ENCODE measurements at places on chromosomes 4 and X.

DNA sequence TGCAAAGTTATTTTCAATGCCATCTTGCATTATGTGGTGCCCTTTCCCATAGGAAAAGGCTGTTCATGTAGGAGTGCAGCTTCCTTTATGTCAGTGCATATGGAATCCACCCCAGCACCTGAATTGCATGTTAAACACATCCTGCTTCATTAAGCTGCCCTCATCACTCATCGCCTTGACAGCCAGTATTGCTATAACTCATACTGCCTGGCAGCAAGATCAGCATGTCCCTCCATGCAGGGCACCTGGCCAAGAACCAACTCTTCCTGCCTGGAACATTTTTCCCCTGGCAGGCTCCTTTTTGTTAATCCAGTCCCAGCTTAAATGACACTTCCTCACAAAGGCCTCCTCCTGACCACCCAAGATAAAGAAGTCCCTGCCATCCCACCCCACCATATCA lies 23.5 kb upstream of the CA5B start:
- DNase-seq = no peak

- DNase-seq = no peak
Observed at GRCh38 chr4:33149658-33150524, 2429.7 kb downstream of the PCDH7 start.

- DNase-seq = no peak
Observed at GRCh38 chr4:76987685-76988084, 38.1 kb downstream of the SEPTIN11 start.

GRCh38 chrX:54817220-54817820 lies 9.8 kb downstream of the MAGED2 start:
- no peak for DNase-seq

- DNase-seq = no peak
Observed at GRCh38 chrX:76850851-76851250, 423.3 kb downstream of the MAGEE1 start.

- no peak for DNase-seq
Observed at GRCh38 chr4:99947190-99947578, 766 bp upstream of the DNAJB14 start.

GRCh38 chr4:55742655-55743202 lies 76.9 kb upstream of the EXOC1L start:
- DNase-seq = no peak

- peak; percentile 94 for DNase-seq
Observed at GRCh38 chrX:1246816-1247215, 21.8 kb upstream of the CSF2RA start.

DNA sequence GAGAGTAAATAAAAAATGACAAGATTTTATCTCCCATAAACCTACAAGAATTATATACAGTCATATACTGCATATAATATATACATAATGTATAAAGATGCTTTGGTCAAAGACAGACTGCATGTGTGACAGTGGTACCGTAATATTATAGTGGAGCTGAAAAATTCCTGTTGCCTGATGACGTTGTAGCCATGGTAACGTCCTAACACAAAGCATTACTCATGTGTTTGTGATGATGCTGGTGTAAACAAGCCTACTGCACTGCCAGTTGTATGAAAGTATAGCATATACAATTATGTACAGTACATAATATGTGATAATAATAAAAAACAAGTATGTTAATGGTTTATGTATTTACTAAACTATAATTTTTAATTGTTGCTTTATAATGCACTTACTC lies 245.2 kb upstream of the CENPE start:
- no peak for DNase-seq

- no peak for DNase-seq
Observed at GRCh38 chrX:133461231-133461630, 45.9 kb upstream of the GPC4 start.

- DNase-seq = peak; percentile 82
Observed at GRCh38 chrX:39854772-39855747, 242.7 kb downstream of the BCOR start.

DNA sequence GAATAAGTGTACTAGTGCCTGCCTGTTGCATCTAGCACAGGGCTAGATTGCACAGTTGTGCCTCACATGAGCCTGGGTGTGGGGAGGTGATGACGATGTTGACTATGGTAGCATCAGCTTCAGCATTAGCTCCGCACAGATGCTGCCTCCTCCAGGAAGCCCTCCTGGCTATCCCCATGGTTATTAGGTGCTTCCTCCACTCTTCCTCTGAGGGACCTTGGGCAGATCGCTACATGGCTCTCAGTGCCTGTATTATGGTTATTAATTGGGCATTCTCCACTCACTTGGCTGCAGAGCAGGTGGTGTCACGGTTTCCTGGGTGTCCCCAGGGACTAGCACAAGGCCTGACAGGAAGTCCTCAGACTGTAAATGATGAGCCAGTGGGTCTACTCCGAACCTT lies 325.6 kb downstream of the ARHGAP10 start:
- no peak for DNase-seq

DNA sequence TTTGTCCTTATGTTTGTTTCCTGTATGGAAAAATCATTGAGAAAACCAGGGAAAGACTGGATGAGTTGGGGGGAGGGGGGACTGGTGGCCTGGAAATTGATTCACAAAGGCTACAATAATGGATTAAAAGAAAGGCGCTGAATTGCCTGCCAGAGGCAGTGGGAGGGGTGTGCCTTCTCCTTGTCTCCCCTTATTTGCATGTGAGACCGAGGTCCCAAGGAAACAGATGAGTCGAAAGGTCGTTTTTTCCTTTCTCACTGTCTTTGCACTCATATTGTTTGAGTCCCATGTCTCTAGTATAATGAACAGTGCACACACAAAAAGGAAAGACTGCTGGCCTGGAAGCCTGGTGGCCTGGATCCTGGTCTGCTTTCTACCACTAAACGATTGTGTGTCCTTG lies 86.6 kb upstream of the ZDHHC15 start:
- no peak for DNase-seq

- DNase-seq = no peak
Observed at GRCh38 chr4:52329894-52330293, 278.8 kb downstream of the SPATA18 start.

- DNase-seq = no peak
Observed at GRCh38 chr4:188002323-188002722, 6.8 kb downstream of the ZFP42 start.

DNA sequence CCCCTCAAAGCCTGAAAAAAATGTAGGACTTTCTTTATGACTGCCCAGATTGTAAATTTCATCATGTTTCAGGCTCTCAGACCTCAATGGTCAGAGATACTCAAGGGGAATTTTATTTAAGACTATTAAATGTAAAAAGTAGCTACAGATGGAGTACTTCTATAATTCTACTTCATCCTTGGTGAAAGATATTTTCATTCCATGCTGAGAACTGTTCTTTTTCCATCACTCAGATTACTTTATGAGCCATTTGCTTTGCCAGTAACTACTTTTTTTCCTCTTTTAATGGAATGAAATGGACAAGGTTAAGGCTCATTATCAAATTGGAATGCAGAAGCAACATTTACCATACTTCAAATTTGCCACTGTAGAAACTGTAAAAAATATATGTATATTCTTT lies 38.0 kb upstream of the PLS3 start:
- no peak for DNase-seq

DNA sequence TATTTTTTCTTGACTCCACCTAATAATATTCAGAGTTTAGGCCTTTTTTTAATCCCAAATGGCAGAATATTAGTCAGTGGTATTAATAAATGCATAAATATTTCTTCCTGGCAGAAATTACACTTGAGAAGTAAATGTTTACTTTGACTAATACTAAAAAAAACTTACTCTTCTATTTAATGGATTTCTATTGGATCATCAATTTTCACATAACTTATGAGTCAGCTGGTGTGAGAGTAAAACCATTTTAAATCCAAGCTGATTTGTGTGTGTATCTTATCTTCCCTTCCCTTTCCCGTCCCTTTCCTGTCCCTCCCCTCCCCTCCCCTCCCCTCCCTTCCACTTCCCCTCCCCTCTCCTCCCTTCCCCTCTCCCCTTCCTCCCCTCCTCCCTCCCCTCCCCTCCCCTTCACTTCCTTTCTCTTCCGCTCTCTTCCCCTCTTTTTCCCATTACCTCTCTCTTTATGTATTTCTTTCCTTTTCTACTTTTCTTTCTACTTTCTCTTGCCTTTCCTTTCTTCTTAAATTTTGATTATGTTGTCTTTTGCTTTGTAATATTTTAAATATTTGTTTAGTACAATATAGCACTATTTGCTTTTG lies 630.1 kb upstream of the EPHA5 start:
- no peak for DNase-seq

DNA sequence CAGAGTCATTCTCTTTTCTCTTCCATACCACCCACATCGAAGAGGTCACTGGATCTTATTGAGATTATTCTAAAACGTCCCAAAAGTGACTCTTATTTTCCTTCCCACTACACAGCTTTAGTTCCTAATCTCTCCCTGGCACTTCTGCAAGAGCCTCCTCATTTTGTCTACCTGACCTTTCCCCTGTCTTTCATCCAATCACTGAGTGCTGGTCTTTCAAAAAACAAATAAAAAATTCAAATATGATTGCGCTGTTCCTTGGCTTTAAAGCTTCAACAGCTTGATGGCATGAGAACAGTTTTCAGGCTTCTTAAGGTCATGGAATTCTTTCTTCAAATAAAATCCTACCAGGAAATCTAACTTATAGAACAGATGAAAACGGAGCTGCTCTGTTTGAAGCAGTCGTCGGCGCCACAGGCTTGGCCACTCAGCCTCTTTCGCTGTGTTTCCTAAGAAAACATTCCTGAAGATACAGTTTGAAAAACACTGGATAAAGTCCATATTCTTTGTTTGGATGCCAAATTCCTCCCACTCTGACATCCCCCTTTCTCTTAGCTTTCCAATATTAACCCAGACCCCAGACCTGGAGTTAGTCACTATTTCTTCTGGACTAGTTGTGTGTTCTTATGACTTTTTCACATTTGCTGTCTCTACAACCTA lies 12.5 kb downstream of the SYTL5 start:
- no peak for DNase-seq

GRCh38 chr4:64305565-64306254 lies 103.5 kb downstream of the TECRL start:
- DNase-seq = no peak

GRCh38 chr4:12875640-12876243 lies 608.4 kb downstream of the RAB28 start:
- no peak for DNase-seq

DNA sequence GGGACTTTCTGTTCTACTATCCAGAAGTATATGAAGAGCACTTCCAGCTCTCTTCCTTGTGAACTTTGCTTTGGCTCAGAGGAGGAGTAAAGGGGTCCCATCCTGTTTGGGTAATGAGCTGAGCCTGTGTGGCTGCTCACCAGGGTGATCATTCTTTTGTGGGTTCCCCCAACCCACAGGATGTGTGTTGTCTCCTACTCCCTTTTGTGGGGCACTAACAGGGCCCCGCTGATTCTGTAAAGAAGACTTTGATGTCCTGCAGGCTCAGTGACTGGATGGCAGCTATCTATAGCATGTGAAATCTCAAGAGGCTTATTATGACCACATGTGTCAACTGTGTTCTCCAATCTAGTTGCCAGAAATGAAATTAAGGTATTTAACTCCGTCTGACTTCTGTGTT lies 40.8 kb downstream of the ZNF518B start:
- no peak for DNase-seq

DNA sequence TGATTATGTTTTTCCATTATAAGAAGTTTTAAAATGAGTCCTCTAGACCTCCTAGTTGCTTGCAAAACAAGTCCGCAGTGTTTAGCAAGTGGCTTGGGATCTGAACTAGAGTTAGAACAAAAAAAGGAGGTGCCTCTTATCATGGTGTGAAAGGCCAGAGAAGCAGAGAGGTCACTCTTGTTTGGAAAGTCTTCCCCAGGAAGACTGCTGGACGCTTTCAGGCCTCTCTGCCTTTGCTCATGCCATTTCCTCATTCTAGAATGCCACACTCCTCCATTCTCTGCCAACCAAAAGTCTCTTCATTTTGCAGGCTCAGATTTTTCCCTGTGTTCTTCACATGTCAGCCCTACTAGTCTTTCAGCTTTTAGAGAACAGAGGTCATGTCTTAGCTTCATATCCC lies 14.9 kb downstream of the PARM1 start:
- no peak for DNase-seq

- no peak for DNase-seq
Observed at GRCh38 chr4:185792384-185793115, 19.4 kb downstream of the SORBS2 start.

GRCh38 chr4:126221282-126221681 lies 906.5 kb downstream of the FAT4 start:
- DNase-seq = no peak

DNA sequence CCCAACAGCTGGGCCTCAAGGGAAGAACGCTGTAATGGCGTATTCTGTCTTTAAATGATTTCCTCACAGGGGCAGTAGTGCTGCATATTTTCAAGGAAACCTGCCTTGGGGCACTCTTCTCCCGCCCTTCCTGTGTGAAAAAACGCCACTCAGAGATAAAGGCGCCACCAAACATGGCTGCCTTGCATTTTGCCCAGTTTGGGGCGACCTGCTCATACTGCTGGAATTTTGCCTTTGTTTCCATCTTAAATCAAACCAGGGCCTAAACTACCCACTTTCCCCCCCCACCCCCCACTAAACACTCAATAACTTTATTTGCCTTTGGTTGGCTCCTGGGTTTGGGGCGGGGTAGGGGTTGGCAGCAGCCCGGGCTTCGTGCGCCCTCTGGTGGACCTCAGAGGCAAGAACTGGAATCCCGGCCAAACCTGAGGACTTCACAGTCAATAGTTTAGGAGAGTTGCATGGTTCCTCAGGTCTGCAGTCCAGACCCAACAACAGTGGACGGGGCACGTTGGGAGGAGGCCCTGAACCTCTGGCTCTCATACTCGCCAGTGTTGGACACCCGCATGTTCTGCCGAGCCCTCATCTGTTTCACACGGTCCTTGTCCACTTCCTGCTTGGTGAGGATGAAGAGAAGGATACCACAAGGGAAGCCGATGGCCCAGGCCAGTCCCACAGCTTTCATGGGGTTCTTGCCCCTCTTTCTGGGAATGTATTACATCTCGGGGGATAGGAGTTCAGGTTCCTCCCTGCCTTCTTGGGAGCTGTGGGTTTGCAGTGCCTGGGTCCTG lies 220.1 kb upstream of the STK26 start:
- DNase-seq = peak; percentile 81

- no peak for DNase-seq
Observed at GRCh38 chr4:188417181-188417580, 277.9 kb downstream of the TRIML1 start.

GRCh38 chr4:6199422-6199921 lies 877 bp downstream of the JAKMIP1 start:
- DNase-seq = peak; percentile 59

- no peak for DNase-seq
Observed at GRCh38 chr4:187294861-187295260, 571.2 kb upstream of the FAT1 start.

- DNase-seq = peak; percentile 43
Observed at GRCh38 chr4:150828159-150828558, 186.9 kb downstream of the LRBA start.

DNA sequence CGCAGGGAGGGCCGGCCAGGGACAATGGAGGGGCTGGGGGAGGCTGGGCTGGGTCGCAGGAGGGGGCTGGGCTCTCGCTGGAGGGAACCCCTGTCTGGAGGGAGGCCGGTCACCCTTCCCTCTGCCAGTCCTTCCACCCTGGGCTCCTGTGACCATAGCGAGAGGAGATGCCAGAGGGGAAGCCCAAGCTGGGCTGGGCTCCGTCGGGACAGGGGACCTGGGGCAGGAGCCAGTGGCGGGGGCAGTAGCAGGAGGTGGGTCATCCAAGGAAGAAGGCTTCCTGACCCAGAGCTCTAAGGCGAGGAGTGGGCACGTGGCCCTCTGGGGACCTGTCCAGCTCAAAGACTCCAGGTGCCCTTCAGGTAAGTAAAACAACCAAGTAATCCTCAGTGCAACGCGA lies 16.9 kb downstream of the CTAG1B start:
- no peak for DNase-seq
